ENCODE measurements at places on chromosomes 7 and 10. TPM values are rescaled to one million over a fixed set of nuclear protein-coding genes. Genes with fewer than 3 reads are reported as not detected.

DNA sequence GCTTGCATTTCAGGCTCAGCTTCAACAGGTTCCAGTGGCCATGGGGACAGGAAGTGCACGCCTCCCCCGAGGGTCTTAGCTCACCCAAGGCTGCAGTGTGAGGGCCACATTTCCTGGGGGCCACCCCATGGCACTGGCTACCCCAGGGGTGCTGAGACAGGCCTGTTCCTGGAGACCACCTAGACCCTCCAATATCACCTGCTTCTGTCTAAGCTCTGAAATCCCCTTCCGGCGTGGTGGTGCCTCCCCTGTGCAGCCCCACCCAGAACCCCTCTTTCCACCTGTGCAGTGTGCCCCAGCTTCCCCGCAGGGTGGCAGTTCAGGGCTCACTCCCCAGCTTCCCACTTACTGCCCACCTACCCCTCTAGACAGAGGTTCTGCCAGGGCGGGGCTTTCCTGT is 83.1 kb downstream of the ADARB2 start:
- no peak for DNase-seq

DNA sequence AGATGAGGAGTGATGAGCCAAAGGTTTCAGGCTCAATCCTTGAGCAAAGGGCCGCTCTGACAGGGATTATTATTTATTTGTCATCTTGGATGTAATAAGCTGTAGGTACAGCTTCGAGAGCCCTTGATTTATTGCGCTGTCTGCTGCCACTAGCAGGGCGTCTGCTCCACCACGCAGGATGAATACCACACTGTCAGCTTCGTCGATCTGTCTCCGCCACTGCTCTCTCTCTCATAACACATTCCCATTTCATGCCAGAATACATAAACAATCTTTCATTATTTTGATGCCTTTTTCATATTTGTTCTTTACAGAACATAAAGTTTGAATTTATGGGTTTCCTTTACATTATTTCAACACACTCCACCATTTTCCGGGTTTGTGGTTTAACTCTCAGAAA is 276.6 kb downstream of the LRMDA start:
- no peak for DNase-seq

DNA sequence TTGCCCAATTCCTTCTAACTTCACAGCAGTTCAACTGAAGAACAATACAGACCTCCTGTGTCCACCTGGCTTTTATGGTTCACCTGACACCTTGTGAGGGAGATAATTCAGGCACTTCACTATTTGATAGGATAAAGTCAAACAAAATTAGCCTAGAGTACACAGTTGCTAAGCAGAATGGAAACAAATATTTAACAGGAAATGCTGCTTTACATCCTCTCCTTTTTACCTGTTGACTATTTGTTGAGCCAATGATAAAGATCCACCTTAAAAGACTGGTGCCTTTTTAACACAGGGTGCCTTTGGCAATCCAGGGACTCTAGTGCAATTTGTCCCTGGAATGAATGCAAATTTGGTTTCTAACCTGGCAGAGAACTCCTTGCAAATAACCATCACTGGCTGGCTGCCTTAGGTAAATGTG is 39.8 kb downstream of the ITPRID1 start:
- no peak for DNase-seq

GRCh38 chr7:130228840-130229502 is 21.3 kb downstream of the SSMEM1 start:
- no peak for DNase-seq

BUB3 gene
- 182 TPM for total RNA-seq

NKX1-2 gene
- not detected for total RNA-seq

EN2 gene
- not detected for total RNA-seq

All from fibroblast of the aortic adventitia (primary cell).